ENCODE measurements at places on chromosomes 16 and 17.

- no peak for DNase-seq
These were observed 45.8 kb downstream of the SYT17 start for GRCh38 chr16:19213885-19214284.

- DNase-seq, result no peak
These were observed 2.7 kb downstream of the TNFAIP1 start for GRCh38 chr17:28338056-28338768.

DNA sequence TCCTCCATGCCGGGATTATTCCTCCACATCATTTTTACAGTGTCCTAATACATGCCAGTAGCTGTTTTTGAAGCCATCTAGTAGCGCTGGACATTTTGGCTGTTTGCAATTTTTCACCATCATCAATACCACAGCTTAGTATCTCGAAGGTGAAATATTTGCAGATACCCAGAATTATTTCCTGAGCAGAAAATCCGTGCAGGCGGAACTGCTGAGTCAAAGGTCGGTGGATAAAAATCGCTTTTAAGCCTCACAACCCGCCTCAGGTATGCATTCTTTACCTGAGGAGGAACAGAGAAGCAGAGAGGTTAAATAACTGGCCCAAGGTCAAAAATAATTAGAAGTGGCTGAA lies 584 bp upstream of the TNRC6A start:
- DNase-seq, result no peak

GRCh38 chr16:3377917-3378316 lies 22.2 kb downstream of the OR2C1 start:
- DNase-seq, result no peak

DNA sequence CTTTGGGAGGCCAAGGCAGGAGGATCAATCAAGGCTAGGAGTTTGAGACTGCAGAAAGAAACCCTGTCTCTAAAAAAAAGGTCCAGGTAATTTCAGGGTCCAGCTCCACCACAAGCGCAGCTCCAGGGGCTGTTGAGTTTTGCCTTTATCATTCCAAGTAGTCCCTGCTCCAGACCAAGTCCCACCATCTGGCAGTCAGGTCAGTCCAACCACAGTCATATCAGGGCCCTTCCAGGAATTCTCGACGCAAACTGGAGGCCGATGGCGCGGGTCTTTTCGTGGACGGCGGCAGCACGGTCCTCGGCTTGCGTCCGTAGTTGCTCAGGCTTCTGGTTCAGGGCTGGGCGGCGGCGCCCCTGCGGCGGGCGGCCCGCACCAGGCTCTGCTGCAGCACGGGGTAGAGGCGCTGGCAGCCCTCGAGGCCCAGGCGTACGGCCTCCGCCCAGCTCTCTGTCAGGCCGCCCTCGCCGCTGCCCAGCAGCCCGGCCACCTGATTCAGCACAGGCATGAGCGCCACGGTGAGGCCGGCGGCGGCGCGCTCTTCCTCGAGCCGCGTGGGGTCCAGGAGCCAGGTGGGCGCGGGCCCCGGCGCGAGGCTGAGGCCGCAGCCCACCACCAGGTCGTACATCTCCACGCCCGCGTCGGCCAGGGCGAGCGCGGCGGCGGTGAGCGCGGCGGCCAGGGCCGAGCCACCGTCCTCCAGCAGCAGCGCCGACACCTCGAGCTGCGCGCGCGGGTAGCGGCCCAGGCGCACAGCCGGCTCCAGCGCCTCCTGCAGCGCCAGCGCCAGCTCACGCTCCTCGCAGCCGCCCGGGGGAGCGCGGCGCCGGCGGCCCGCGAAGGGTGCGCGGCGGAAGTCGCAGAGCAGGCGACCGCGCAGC lies 752 bp downstream of the EXOSC6 start:
- no peak for DNase-seq

GRCh38 chr16:25628766-25629165 lies 63.0 kb upstream of the HS3ST4 start:
- DNase-seq, result no peak

- DNase-seq, result no peak
These were observed 83.4 kb upstream of the CLEC3A start for GRCh38 chr16:77938913-77939312.

DNA sequence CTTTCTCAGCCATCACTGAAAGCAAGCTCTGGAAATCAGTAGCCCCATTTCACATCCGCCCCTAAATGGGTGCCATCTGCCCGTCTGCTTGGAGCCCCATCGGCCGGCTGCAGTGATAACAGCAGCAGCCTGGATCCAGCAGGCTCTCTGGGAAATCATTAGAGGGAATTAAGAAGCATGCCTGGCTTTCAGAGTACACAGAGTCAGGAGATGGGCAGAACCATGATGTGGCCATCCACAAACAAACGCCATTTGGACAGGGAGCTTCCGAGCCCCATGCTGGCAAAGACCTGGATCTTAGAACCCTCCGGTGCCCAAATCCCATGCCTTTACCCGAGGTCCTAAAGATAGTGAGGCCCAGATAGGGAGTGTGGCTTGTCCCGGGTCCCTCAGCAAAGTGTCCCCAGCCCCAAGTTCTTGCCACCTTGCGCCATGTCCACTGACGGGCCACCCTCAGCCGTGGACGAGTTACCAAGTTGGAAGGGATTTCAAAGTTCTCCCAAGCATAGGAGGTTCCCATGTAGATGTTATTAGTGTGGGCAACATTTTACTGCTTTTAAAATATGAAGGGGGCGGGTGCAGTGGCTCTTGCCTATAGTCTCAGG lies 1.0 kb upstream of the LITAF start:
- DNase-seq, result no peak

DNA sequence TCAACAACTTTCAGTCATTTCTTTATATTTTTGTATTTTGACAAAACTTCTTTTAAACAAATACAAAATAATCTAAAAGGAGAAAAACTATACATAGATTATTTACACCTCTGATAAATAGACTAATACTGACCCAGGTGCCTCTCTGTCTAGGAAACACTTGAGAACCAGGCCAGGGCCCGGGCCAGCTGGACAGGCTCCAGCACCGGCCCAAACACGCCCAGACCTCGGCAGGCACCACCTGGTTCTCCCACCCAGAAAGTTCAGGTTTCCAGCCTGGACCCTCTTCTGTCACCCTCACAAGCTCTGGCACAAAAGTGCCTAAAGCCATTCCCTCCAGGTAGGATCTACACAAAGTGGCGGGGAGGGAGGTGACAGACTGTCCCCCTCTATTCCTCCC lies 97.0 kb upstream of the DNAH17 start:
- DNase-seq, result no peak

DNA sequence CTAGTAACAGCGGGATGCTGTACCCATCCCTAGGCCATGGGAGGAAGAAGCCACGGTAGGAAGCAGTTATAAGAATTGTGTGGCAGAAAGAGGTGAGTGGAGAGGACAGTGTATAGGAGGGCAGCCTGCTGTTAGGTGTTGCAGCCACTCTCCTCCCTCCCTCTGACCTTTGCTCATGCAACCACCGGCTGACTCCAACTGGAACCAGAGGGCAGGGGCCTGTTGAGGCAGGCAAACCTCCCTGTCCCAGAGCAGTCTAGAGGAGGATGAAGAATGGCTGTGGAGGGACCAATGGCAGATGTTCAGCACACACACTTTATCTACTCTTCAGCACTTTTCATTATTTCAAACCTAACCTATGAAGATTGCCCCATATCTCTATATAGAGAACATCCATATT lies 2.2 kb downstream of the TXNL4B start:
- no peak for DNase-seq

Measured in cortex of kidney (tissue), 1 donor.